ENCODE measurements at places on chromosomes 4 and X.

DNA sequence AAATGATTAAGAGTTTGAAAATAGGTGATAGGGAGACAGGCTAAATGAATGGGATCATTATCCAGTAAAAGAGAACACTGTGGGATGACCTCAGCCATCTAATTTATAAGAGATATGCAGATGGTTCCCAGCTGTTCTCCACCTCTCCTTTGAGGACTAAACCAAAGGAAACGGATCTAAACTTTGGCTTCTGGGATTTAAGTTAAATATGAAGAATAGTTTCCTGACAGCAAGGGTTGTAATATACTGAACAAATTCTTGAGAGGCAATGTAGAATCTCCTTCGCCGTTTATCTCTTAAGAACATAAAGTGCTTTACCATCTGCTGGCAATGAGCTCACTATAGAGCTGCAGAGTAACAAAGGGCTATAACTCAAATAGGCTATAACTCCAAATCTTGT, 35.4 kb upstream of the HPGDS start:
- DNase-seq: no peak

DNA sequence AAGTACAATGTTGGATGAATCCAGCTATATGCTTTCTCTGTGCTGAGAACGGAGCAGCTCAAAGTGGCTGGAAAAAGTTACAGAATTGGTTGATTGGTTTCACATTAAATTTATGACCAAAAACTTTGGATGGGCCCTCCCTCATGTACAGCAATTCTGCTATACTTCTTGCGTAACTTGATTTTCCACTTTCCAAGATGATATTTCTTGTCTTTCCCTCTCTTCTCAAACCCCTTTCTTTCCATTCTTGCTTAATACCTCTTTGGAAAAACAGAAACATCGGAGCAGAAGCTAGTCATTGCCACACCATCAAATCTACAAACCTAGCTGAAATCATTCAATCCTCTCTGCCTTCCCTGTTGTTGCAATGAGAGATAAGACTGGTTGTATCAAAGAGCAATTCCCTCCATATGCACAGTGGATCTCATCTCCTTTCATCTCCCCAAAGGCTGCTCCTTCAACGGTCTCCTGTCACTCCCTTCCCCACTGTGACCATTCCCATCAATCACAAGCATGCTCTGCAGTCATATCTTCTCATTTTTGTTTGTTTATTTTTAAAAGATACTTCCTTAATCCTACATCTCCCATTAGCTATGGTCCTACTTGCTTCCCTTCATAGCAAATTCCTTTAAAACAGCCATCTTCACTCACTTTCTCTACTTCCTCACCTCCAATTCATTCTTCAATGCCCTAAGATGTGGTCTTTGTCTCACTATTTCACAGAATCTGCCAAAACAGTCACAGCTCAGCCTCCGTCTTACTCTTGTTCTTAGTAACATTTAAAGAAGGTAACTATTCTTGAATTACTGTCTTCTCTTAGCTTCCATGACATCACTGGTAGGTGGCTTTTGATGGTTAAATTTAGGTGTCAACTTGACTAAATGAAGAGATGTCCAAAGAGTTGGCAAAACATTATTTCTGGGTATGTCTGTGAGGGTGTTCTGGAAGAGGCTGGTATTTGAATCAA, 145.5 kb downstream of the FAM13A start:
- no peak for DNase-seq

DNA sequence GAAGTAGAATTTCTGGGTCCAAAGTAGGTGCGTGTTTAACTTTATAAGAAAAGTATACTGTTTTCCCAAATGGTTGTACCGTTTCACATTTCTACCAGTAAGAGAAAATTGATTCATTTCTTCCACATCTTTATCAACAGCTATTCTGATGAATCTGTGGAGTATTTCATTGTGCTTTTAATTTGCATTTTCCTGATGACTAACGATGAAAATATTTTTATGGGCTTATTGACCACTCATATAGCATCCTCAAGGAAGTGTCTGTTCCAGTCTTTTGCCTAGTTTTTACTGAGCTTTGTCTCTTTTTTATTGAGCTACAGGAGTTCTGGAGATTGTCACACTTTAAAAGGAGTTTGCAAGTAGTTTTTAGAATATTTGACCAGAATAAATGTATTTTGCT, 92.6 kb downstream of the ASB9 start:
- DNase-seq: no peak

GRCh38 chr4:338759-339097, 1.1 kb downstream of the ZNF141 start:
- DNase-seq: no peak

- peak; percentile 76 for DNase-seq
Observed at GRCh38 chrX:154804957-154805695, at the start of gene MPP1. MPP1 (minus strand) TSS chrX:154805485; CDS start chrX:154805373, 112 bp downstream.

GRCh38 chr4:128347175-128347868, 59.7 kb upstream of the PGRMC2 start:
- DNase-seq: no peak

- no peak for DNase-seq
Observed at GRCh38 chr4:99029018-99029735, 33.7 kb downstream of the METAP1 start.

DNA sequence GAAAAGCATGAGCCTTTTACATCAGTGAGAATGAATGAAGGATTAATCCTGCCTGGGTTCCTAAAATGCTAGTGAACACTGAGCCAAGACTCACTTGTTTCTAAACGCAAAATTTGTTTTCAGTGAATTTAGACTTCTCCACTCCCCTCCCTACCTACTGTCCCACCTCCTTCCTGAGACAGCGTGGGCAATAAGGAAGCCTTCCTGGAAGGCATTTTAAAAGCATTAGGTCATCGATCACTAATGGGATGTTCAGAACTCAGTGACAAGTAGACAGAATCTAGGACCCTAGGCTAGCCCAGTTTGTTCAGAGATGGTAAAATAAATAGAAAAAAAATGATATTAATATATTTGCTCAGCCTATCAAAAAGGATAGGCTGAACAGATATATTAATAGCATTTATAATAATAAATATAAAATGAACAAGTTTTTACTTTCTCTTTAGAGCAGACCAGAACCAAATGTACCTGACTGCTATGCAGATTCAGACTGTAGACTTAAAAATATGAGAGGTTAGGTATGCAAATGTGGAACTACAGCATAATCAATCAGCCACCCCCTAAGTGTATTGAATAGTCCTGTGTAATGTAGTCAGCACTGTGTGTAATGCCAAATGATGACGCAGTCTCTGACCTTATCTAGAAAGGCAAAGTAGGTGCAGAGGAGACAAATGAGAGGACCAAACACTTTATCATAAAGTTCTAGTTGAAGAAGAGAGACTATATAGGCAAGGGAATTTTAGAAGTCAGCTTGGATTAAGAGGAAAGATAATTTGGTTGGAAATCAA, 331.1 kb downstream of the GPAT3 start:
- DNase-seq: peak; percentile 32

- no peak for DNase-seq
Observed at GRCh38 chrX:45794995-45795337, 594.3 kb upstream of the DIPK2B start.

DNA sequence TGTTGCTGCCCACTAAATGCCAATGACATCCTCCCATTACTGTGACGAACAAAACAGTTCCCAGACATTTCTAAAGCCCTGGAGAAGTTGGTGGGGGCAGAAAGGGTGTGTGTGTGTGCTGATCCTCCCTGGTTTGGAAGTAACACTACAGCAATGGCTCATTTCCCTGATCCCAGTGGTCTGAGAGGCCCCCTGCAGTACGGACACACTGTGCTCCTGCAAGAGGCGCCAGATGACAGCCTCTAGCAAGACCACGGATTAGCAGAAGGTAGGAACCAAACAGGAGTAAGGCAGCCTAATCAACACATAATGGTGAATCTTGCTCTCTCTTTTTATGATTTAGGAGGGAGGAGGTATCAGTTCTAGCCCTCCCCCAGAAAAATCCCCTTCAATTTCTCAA, 49.6 kb downstream of the CHRDL1 start:
- DNase-seq: no peak

GRCh38 chr4:126306152-126306869, 991.6 kb downstream of the FAT4 start:
- no peak for DNase-seq

DNA sequence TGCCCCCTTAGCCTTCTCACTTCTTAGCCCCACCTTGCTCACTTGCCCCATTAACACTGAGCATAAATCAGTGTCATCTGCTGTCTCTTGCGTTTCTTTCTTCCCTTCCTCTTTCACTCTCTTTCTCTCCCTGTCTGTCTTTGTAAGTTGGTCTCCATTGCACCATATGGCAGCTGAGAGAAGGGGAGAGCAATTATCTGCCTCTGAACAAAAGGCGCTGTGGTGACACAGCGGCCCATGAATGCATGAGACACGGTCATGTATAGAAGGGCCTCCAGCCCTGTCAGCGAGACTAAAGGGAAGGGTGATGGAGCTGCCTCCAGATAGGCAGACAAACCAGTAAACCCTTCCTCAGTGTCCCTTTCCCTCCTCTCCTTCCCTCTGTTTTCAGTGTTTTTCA, 88.8 kb upstream of the PCDH18 start:
- no peak for DNase-seq

GRCh38 chr4:38080061-38080974, 120.1 kb downstream of the PTTG2 start:
- no peak for DNase-seq

GRCh38 chr4:168647646-168648375, 151.0 kb downstream of the PALLD start:
- no peak for DNase-seq

Data from trophoblast cell (in vitro differentiated cells and primary cell).